B cell (primary cell): ENCODE measurements at places on chromosomes 1 and 21. TPM values are rescaled to one million over a fixed set of nuclear protein-coding genes. Genes with fewer than 3 reads are reported as not detected.

DNA sequence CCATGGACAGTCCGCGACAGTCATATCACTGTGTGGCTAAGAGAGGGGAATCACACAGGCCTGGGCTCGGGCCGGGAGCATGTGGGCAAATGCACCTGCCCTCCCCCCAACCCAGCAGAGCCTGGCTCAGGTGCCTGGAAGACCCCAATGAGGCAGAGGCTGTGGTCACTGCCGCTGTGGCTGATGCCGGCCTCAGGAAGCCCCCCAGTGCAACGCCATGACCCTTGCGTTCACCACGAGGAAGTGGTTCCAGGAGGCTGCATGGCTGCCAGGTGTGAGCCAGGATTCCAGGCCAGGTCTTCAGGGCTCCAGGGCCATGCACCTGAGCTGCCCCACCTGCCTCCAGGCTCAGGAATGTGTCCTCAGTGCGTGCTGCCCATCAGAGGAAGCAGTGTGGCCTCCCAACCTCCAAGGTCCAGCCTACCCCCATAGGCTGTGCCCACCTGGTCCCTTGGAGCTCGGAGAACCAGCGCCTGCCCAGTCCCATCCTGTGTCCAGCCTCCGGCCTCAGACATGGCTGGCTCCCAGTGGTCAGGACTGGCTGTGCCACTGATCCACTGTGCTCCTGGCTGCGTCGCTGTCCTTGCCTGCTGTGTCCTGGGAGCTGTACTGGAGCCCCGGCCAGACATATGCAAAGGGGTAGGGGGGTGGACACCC, 8.0 kb downstream of the ARHGEF16 start:
- DNase-seq: no peak

- DNase-seq: no peak
Measured at GRCh38 chr1:115338457-115338820, 390 bp upstream of the NGF start.

- DNase-seq: peak; percentile 82
Measured at GRCh38 chr1:179079113-179079761, 2.6 kb upstream of the TOR3A start.

DNA sequence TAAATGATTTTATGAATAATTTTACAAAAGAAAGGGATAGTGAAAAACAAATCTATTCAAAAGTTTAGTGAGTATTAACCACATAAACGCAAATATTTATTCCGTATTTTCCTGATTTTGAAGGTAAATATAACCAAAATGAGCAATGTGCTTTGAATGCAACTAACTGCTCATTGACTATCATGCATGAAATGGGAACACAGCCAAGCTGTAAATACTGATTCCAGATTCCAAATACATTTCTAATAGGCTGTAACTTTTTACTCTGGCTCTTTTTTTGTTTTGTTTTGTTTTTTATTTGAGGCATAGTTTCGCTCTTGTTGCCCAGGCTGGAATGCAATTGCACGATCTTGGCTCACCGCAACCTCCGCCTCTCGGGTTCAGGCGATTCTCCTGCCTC, 41.8 kb downstream of the SELENOF start:
- no peak for DNase-seq

DNA sequence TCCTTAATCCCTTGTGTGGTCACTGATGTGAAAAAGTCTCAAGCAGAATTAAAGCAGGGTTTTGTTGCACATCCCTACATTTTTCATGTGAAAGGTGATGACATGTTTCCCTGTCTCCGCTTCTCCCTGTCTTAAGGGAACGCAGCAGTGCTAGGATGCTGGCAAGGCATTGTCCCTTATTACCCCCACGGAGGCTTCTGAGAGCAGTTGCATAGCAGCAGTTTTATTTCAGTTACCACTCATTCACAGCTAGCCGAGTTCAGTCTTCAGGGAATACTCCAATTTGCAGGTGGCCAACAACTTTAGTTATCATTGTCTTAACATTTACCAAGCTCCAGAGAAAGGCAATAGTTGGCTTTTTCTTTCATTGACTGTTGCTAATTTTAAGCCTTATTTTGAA, 89.1 kb downstream of the CLEC20A start:
- DNase-seq: no peak

DNA sequence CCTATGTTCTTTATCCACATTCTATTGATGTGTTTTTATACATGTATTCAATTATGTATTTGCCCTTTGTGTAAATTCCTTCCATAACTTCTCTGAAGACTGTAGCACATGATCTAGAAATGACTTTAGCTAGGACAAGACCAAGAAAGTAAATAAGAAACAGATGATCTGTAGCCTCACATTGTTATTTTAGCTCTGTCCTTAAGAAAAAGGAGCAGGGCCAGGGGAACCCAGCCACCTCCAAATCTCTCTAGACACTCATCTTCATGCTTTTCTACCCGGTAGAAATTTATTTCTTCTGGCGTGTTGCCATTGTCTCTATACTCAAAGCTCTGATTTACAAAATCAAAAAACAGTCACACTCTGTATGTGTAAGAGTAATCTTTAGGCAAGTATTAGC, 27.1 kb downstream of the CDC7 start:
- no peak for DNase-seq

DNA sequence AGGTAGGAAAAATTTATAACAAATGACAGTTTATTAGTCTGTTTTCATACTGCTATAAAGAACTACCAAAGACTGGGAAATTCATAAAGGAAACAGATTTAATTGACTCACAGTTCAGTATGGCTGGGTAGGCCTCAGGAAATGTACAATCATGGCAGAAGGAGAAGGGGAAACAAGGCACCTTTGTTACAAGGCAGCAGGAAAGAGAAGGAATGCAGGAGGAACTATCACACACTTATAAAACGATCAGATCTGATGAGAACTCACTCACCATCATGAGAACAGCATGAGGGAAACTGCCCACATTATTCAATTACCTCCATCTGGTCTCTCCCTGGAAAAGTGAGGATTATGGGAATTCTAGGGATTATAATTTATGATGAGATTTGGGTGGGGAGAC, 61.3 kb downstream of the ASB17 start:
- no peak for DNase-seq

SAMSN1 gene
- 8.7 and 11.6 TPM in 2 replicates for polyA plus RNA-seq

FLG2 gene
- not detected in 2 replicates for polyA plus RNA-seq

KRTAP15-1 gene
- not detected in 2 replicates for polyA plus RNA-seq

PRAMEF26 gene
- not detected in 2 replicates for polyA plus RNA-seq

CLCA1 gene
- not detected in 2 replicates for polyA plus RNA-seq
